Tongue (tissue), 3 donors: ENCODE measurements at places on chromosomes 6 and 20. TPM values are rescaled to one million over a fixed set of nuclear protein-coding genes. Genes with fewer than 3 reads are reported as not detected.

DNA sequence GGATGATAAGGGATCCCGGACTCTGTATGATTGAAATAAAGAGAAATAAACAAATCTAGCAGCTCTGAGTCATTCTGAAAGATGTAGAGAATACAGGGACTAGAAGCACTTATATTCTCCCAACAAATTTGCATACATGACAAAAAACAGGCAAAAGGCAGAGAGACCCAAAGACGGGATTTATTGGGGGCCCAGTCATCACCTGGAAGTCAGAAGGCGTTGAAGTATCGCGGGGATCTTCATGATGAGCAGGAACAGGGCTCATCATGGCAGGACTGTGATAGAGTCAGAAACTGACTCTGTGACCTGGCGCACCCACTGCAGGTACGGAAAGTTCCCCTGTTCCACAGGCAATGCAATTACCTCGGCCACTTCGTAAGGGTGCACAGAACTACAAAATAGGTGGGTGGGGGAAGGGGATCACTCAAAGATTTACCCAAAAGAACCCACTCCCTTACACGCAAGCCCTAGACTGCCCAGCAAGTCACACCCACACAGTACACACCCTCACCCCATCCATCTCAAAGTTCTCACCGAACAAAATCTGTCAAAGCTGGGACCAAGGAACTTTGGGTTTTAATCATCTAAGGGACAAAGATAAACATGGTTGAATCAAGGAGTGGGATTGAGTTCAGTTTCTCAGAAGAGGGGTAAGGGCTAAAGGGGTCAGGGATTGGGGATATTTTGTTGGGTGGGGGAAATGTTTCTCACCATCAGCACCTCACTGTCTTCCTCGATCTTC lies 1.4 kb downstream of the CUTA start:
- DNase-seq, result no peak

Gene MOG
- not detected for total RNA-seq

DNA sequence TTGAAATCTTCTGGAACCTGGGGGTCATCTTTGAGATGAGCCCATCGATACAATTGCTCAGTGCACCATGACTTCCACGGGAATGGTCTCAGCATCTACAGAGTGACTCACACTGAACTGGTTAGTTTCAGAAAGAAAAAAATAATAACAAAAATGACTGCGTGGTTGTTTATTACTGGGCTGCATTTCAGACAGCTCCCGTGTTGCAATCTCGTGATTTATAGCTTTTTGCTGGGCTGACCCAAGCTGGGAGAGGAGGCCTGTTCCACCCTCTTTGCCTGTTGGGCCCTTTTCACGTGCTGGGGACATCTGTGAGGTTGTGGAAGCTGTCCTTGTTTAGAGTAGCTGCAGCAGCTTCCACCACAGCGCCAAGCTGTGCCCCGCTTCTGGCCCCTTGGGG lies 225.5 kb downstream of the BMP7 start:
- DNase-seq, result peak; percentile 46

DNA sequence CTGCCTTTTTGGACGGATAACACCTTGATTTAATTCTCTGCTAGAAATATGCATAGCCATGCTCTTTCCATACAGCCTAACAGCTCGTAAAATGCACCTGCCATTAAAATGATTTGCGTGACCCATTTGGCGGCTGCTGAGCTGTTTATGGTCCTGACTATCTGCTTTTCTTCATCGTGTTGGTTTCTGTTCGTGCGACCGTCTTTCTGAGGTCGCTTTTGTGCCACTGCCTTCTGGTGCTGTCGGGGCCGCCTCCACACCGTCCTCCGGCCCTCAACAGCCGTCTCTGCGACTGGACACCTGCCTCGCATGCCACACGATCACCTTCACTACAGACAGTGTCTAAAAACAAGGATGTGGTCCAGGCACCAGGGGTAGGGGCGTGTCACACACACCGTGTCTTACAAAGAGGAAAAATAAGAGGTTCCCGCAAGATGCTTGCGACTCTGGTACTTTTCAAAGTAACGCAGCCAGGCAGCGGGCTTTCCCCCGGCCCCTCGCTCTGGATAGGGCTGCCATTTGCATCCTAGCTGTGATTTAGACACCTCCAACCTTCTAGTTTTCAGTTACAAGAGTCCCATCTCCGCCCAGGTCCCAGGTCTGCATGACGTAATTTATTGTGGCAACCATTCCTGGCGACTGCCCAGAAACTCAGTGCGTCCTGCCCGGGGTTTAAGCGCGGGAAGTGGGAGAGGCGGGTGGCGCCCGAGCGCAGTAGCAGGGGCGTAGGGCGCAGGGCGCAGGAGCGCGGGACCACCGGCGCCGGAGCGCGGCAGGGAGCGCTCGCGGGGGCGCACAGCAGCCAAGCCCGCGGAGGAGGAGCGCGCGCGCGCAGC lies at the start of gene STMND1:
Gene STMND1 (plus strand): TSS at position 629 of the 836 bp plus-strand sequence. CDS start 208 bp downstream, outside the sequence.
- DNase-seq, result peak; percentile 65

DNA sequence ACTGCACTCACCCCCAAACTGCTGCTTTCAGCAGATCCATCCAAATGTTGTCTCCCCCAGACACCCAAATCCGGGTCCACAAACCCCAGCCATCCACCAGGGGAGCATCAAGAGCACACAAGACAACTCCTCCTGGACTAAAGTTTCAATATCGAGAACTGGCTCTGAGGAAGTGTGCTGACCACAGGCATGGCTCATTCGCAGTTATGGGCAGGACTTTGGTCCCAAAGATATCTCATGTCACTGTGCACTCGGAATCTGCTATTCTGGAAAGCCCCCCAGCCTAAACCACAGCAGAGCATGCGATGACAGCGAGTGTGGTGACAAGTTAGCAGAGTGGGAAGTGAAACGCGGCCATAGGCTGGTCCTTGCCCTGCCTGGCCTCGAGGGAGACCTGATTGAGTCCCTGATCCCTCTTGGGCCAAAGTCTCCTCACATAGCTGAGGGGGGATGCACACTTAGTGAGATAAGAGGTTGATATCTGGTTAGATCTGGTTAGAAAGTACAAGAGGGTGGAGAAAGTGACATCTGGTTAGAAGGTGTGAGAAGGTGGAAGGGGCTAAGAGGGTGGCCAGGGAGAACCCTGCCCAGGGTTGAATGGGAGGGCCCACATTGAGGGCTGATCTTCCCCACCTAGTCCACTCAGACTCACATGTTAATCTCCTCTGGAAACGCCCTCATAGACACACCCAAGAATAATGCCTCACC lies 149.7 kb downstream of the MRPL14 start:
- no peak for DNase-seq

DNA sequence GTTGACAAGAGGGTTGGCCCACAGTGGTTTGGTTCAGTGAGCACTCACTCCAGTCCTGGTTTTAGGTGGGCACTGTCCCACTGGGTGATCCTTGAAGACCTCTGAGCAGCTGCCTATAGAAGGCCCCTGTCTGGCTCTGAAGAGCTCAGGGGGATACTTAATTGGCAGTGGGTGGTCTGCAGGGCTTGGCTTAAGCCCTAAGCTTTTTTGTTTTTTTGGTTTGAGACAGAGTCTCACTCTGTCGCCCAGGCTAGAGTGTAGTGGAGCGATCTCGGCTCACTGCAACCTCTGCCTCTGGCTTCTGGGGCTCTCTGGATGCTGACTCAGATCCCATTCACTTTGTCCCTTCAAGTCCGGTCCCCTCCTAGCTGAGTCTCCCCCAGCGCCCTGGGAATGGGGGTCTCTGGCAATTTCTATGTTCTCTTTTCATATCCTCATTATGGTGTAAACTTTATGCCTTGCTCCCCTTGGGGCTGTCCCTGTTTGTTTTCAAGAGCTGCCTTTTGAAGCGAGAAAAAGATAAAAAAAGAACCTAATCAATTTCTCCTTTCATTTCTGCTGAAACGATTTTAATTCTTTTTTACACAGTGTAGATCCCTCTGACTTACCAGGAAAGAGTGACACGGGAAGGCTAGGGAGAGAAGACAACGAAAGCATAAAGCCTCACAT lies 12.2 kb upstream of the KCNG1 start:
- DNase-seq, result no peak

DNA sequence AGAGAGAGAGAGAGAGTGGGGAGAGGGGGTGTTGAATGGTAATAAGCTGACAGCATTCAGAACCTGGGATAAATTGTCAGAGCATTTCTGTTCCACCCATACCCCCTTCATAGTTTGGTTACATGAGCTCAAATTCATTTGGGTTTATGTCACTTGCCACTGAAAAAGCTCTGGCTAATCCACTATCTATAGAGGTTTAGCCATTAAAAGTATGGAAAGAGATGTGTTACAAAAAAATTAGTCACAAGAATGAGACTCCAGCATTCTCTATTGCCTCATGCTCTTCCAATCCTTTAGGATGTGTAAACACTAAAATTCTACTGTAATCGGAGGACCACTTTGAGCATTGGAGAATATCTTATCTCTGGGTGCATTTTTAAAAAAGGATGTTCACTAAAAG lies 297.6 kb upstream of the TCF21 start:
- no peak for DNase-seq

DNA sequence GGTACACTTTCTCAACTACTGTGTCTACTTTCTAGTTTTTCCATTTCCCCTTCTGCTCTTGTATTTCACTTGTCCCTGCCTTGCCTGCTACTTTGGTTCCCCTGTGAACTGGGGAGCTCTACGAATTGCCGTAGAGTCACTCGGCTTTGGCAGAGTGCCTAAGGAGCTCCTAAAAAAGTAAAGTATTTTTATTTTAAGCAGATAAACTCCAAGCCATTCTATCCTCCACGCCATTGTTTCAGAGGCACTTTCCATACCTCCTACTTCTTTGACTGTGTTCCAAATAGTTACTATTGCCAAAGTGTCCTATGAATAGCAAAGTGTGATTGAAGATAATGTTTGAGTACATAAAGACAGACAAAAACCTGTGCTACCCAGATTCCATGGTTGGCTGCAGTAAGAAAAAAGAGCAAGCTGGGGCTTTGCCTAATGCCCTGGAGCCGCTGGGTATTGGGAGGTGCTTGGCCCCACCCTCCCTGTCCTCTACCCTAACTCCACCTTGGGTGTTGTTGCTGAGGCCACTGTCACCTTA lies 5.1 kb upstream of the MBOAT1 start:
- DNase-seq, result peak; percentile 37

GRCh38 chr6:12911427-12911826 lies 194.9 kb downstream of the PHACTR1 start:
- peak; percentile 66 for DNase-seq

Gene OTOR
- 0.21 TPM for total RNA-seq

DNA sequence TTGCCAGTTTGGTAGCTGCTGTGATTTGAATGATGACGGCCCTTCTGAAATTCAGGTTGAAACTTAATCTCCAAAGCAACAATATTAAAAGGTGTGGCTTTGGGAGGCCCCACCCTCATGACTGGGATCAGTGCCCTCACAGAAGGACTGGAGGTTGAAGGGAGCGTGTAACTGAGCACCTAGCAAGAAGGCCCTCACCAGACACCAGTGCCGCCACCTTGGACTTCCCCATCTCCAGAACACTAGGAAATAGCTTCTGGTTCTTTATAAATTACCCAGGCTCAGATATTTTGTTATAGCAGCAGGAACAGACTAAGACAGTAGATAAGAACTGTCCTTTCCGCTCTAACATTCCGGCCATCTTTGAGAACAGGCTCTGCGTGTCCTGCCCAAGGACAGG lies 243.1 kb downstream of the DLL1 start:
- no peak for DNase-seq

DNA sequence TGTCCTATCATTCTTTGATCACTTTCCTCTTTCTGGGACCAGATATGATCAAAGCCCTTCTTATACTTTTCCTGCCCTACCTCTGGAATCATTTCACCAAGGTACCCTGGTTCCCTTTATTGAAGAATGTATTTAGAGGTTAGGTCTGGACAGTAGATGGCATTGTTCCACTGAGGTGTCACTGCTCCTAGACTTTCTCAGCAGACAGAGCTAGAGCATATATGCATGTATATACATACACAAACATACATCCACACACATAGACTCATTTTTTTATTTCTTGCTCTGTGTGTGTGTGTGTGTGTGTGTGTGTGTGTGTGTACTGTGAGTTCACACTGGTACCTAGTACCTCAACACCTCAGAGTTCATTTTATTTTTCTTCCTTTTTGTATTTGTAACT lies 40.9 kb downstream of the PTPRA start:
- no peak for DNase-seq

GRCh38 chr6:6750594-6751265 lies 162.2 kb downstream of the LY86 start:
- DNase-seq, result no peak

Gene NUP43
- total RNA-seq, result 27.6 TPM

Gene DPPA5
- total RNA-seq, result not detected

- DNase-seq, result no peak
Measured at GRCh38 chr20:59183751-59184150, 20.1 kb downstream of the ZNF831 start.

DNA sequence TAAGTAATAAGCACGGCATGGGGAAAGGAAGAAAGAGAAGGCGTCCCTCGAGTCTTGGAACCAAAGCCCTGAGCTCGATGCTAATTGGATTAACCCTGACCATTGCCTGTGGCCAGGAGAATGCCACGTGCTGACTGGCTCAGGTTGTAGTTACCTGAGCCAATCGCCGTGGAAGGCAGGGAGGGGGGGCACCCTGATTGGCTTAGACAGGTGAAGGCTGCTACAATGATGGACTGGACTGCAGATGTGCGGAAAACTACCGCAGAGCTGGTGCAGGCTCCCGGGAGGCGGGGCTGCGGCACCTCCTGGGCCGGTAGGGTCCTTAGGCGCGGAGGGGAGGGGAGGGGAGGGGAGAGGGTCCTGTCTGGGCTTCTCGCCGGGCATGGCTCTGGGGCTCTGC lies 121.3 kb downstream of the TFAP2C start:
- DNase-seq, result no peak

- no peak for DNase-seq
Measured at GRCh38 chr20:35517125-35517524, 12.3 kb downstream of the C20orf173 start.

Gene TFAP2A
- 6.7 TPM for total RNA-seq

DNA sequence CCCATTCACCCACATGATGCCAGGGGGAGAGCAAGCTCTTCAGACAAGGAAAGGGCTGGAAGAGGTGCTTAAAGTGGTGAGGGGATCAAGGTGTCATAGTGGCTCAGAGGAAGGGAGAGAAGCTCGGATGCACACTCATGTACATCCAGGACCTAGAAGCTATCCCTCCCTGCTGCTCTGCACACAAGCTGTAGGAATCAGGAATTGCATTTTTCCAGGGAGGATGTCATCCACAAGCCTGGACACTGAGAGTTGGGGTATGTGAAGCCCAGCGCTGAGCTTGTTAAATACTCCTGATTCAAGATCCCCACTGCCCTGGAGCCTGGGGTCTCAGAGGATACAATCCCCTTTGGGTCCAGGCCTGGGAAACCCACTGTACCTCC lies 85.8 kb upstream of the CCDC167 start:
- no peak for DNase-seq
